Activated CD4-positive, CD25-positive, alpha-beta regulatory T cell treated with anti-CD3 and anti-CD28 coated beads, Interleukin-2, amount 50 U/mL, for 16 hours (primary cell): ENCODE measurements at places on chromosomes 5 and 9.

GRCh38 chr5:116834796-116835515 is 260.3 kb upstream of the SEMA6A start:
- DNase-seq: no peak

GRCh38 chr5:90783460-90784333 is 225.1 kb downstream of the ADGRV1 start:
- DNase-seq: peak; percentile 35

- DNase-seq: no peak
Measured at GRCh38 chr5:105953616-105954015, 1717.1 kb downstream of the EFNA5 start.

GRCh38 chr9:111904891-111905291 is 8.3 kb downstream of the UGCG start:
- DNase-seq: no peak

- no peak for DNase-seq
Measured at GRCh38 chr5:87076411-87076810, 191.3 kb upstream of the RASA1 start.

GRCh38 chr5:14767735-14768507 is 103.4 kb downstream of the OTULIN start:
- DNase-seq: no peak

GRCh38 chr5:16579142-16579847 is 37.5 kb downstream of the RETREG1 start:
- no peak for DNase-seq

DNA sequence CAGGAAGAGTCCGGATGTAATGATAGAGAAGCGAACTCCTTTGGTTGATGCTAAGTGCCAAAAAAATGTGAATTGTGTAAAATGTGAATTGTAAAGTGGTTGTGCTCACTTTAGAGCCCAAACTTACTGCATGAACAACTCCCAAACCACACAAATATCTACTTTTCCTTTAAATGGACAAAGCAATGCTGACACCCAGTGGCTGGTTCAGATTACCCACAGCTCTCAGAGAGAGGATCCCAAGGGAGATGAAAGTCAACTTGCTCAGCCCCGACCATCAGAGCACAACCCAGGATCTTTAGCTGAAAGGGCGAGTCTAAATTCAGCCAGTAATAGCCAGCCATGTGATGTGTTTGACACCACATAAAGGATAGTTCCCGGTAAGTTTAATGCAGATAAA is 133.7 kb downstream of the NMUR2 start:
- DNase-seq: no peak

DNA sequence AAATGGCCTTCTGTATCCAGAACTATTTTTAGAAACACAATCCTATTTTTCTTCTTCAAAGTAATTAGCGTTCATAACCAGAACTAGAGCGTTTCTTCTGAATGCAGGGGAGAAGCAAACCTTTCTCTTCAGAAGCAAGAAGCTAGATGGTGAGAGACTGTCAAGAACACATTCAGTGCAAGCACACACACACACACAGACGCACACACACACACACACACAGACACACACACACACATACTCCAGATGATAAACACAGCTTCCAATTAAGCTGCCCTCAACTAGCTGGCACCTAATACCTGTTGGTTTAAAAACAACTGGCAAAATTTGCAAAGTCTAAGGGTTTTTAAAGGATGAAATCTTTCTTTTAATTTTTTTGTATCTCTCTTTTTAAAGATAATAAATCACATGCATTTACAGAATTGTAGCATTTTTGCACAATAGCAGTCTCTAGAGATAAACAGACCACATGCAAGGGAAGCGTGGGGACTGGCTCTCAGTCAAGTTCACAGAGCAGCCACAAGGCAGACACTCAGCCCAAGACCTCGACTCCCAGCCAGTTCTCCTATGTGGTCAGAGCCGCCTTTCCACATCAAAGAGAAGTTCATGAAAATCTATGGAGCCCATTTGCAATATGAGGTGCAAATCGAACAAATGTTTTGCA is 138.5 kb downstream of the TTLL11 start:
- no peak for DNase-seq

DNA sequence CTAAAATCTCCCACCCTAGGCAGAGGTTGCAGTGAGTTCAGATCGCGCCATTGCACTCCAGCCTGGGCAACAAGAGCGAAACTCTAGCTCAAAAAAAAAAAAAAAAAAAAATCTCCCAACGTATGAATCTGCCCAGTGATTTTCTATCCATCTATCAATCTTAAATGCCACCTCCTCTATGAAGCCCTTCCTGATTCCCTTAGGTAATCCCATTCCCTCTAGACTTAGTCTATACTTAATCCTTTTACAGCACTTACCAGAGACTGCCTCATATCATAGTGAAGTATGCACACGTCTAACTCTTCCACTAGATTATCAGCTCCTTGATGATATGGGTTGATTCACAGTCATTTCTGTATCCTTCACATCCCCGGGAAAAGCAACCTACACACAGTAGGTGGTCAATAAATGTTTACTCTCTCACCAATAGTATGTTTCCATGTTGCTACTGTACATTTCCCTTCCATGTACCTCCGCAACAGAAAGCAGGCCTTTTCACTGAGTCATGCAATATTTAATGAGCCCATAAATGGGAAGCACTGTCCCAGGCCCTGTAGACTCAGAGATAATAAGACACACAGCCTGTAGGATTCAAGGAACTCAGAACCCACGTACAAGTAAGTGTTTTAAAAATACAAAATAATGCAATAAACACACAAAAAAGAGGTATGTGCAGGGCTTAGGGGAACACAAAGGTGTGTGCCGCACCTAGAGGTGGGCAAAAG is 1.2 kb downstream of the DROSHA start:
- no peak for DNase-seq

GRCh38 chr9:130740218-130741023 is 46.8 kb downstream of the EXOSC2 start:
- no peak for DNase-seq

- no peak for DNase-seq
Measured at GRCh38 chr5:15371184-15371583, 128.8 kb upstream of the FBXL7 start.

DNA sequence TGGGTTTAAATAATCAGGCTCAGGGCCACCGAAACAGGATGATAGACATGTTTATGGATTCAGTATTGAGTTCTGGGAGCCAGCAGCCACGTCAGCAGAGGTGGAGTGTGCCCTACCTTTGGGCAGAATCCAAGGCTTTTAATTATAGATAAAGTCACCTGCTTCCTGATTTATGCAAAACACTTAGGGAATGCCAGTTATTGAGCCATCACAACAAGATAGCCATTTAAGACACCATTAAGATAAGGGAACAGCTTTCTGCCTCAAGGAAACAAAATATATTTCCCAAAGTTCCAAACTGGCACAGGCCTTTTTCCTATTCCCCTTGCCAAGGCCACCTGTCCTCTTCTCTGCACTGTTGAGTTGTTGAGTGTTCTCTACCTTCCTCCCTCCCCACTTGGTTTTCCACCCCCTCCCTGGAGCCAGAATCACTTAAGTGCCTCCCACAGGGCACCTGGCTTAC is 2.4 kb downstream of the CCL28 start:
- DNase-seq: no peak

DNA sequence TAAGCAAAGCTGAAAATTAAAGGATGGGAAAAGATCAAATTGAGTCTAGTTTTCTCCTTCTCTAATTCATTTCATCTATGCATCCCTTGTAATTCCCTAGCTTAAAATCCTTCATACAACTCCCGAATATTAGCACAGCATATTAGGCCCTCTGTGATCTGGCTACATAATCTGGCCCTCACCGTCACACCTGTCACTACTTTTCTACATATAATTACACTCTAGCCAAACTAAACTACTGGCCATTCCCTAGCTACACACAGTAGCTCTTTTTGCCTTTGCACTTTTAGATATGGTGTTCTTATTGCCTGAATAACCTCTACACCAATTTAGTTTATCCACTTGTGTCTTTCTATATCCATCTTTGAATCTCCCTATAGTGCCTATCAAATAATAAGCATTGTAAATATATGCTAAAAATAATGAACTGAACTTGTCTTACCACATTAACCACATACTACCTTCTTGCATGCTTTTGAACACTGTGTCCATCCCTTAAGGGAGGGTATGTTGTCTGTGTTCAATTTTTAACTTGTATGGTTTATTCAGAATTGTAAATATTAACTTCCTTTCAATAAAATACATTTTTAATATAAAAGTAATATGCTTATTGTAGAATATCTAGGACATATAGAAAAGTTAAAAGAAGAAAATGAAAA is 15.9 kb downstream of the RANBP6 start:
- DNase-seq: no peak

DNA sequence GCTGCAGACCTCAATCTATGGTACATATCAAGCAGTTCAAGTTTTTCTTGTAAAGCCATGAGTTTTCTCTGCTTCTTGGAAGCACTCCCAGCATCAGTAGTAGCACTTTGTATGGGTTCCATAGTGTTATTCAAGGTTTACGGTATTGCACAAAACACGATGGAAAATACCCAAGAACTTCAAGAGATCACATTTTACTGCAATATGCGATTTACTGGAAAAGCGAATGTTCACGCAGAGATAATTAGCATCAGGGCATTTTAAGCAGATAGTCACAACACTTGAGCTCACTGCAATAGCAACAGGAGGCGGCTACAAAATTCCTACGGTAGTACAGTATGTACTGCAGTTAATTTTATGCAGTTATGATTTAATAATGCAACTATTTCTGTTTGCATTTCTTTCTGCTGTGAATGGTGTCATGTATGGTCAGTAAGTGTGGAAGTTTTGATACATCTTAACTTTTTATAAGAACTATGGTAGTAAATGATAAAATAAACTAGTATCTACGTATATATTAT is 200.8 kb downstream of the SMARCA2 start:
- no peak for DNase-seq

GRCh38 chr5:177113566-177114424 is 19.8 kb upstream of the NSD1 start:
- peak; percentile 44 for DNase-seq

- no peak for DNase-seq
Measured at GRCh38 chr5:179295778-179296149, 49.5 kb downstream of the ADAMTS2 start.

DNA sequence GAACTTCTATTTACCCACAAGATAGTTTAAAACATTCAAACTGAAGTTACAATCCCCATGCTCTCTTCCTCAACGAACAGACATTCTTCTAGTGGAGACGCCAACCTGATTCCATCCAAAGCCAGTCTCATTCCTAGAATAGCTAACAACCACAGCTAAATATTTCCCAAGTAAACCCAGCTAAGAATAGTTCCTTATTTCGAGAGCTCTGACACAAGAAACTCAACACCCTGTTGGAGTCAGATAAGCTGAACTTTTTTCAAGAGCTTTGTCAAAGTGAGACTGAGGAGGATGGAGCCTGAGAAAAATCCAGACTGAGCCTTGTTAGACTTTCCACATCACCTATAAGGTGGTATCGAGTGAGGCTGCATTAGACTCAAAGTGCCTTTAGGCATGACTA is 56.7 kb upstream of the RPS23 start:
- no peak for DNase-seq

DNA sequence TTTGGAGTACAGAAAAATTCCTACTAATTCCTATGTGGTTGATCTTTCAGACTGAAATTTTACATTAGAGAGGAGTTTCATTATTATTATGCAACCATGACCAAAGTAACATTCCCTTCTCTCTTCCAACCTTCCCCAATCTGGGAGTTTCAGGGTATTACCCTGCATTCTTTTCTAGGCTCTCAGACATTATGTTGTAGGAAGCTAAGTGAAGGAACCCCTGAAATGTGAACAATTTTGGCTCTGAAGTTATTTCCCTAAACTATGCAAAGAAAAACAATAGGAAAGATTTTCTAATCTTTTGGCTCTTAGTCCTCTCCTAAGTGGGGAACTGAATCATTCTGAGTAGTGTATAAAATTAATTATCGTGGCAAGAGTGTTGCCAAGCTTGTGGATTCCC is 63.3 kb upstream of the ZFAND5 start:
- DNase-seq: no peak

- DNase-seq: no peak
Measured at GRCh38 chr5:95026718-95027117, 258.2 kb downstream of the MCTP1 start.

GRCh38 chr5:110726249-110727024 is at the start of gene TMEM232:
Gene TMEM232 (minus strand): TSS chr5:110726671. CDS start chr5:110667352, 59,319 bp downstream.
- DNase-seq: peak; percentile 40

GRCh38 chr5:92945605-92946097 is 635.4 kb downstream of the NR2F1-AS1 start:
- no peak for DNase-seq

DNA sequence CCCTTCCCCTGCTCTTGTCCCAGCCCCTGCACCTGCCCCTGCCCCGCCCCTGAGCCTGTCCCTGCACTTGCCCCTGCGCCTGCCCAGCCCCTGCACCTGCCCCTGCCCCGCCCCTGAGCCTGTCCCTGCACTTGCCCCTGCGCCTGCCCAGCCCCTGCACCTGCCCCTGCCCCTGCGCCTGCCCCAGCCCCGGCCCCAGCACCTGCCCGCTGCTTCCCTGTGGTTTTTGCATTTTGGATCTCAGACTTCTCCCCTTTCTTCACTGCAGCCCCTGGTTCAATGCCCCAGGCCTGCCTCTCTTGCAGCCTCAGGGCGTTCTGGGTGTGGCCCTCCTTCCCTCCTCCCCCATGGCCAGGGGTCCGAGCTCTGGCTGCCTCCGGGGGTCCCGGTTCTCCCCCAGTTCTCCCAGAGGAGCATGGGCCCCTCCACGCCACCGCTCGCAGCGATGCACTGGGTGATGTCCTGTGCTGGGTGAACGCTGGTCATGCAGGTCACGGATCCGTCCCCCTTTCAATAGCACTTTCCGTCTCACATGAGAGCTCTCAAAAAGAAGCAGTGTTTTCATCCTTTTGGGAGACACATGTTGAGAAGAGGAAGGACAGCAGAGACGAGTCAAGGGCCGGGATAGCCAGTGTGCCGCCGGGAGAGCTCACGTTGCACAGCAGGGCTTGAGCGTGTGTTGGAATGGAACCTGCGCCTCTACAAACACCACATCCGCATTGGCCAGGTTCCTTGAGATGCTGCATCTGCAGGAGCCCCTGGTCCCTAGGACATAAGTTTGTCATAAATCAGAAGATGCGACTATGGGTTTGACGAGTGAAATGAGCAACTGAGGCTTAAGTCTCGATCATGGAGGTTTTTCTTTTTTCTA is 44.0 kb upstream of the IRX4 start:
- no peak for DNase-seq

DNA sequence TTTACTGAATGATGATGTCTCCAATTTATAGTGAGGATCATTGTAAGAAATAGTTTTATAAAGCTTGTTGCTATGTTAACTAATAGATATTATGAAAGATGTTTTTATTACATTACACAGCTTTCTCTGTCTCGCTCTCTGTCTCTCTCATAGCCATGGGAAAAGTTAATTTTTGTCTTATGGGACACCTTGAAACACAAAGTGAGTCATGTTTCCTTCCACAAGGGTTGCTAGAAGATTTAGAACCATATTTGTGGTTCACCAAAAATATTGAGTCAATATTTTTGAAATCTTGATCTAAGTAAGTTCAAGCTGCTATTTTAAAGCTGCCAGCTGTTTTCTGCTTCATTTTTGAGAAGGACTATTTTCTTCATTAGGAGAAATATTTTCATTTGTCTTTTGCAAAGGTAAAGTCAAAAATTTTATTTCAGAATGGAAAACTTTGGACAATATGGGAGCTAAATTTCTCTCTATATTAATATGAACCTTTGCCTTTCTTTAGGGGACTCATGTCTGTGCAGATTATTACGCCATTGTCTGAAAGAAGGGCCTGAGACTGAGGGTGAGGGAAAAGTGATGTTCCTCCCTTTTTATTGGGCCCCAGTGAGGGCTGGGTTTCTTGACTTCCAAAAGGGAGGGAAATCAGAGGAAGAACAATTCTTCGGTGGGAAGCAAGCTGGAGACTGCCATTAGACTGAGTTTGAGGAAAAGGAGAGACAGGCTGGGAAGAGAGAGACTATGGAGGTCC is 87.9 kb upstream of the SLC24A2 start:
- DNase-seq: no peak
